ENCODE measurements at places on chromosomes 5 and 9.

DNA sequence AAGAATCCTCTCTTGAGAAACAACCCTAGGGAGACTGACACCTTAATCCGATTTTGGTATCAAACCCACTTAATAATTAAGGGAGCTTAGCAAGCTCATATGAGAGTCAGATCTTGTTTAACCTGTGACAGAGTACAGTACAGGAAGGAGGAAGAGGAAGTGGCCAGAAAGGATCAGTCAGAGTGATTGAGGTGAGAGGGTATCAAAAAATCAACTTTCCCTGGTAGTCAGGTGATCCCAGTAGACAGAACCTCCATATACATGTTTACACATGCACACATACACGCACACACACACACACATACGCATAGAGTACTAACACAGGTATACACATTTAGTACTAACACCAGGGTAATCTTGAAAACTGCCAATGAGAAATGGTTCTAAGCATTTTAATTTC, 56.8 kb downstream of the GLIS3 start:
- DNase-seq: no peak

GRCh38 chr5:96538808-96539250, 105.8 kb upstream of the PCSK1 start:
- no peak for DNase-seq

DNA sequence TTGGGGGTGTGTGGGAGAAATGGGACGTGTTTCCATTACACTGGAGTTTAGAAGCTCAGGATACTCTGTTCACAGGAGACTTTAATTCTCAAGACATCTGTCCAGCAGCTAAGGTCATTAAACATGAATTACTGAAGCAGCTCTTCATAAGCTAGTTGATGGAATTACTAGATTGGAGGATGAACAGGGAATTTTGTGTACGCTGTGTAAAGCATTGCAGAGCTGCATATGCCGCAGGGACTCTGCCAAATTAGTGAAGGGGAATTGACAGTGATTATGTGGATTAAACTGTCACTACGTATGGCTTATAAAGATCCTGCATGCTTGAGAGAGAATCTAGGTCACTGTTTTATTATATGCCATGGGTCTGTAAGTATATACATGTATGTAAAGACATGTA, 177.5 kb upstream of the TBC1D2 start:
- DNase-seq: no peak

DNA sequence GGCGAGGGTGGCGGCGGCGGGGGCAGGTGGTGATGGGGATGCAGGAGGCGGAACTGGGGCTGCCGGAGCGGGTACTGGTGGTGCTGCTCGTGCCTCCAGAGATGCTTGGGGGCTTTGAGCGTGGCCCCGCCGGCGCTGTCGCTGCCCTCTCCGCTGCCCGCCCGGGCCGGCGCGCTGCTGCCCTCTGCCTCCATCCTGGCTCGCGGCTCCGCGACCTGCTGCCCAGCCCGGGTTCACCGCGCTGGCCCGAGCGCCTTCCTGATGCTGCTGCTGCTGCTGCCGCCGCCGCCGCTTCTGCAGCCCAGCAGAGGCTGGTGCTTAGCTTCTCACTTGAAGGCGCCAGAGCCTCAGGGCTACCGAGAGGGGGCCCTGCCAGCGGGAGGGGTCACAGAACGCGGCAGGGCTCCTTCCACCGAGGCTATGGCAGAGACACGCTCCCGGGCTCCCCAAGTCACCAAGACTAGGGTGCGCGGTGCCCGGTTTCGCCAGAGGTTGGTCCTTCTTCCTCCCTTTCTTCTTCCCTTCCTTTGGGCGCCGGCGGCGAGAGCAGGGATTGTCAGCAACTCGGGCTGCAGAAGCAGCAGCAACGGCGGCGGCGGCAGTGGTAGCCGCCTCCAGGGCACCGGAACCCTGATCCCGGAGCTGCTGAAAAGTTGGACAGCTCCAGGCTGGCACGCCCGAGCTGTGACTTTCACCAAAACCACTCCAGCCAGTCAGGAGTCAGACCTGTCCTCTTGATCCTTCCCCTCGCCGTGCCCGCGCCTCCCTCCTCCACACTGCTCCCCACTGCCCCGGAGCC, at the start of gene PDE4D:
Gene PDE4D (minus strand): TSS at position 298 of the 799 bp plus-strand sequence.
- peak; percentile 14 for DNase-seq

GRCh38 chr5:137345396-137345795, 153.7 kb downstream of the SPOCK1 start:
- no peak for DNase-seq

DNA sequence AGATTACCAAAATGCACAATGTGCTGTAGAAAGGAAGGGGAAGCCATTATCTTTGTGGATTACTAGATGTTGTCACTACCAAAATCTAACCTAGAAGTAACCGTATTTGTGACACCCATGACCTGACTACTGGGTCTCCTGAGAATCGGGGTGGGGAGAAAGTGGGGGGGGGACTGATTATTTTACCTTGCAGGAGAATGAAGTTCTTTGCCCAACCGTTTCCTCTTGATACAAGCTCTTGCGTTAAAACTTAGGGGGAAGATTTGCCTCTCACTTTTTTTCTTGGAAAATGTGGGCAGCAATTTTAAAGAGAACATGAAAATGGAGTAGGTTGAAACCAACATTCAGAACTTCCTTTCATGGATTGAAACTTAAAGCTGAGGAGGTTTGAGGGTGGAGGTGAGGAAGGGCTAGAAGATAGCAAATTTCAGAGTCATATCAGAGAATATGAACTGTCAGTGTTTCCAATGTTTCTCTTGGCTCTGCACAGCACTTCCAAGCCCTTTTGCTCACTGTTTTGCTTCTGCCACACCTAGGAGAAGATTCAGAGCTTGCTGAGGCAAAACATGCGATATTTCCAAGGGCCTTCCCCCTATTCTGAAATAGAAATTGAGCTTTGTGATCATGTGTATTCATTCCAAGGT, 280.8 kb downstream of the AOPEP start:
- DNase-seq: no peak

- peak; percentile 45 for DNase-seq
Observed at GRCh38 chr5:149367249-149367971, 9.6 kb downstream of the PCYOX1L start.

GRCh38 chr9:74691058-74691457, 193.9 kb downstream of the RORB start:
- DNase-seq: no peak

GRCh38 chr9:120622790-120623189, 42.8 kb upstream of the CDK5RAP2 start:
- DNase-seq: no peak

GRCh38 chr5:142630927-142631539, 54.9 kb downstream of the FGF1 start:
- DNase-seq: no peak

- DNase-seq: no peak
Observed at GRCh38 chr9:109258481-109259302, 62.2 kb downstream of the EPB41L4B start.

DNA sequence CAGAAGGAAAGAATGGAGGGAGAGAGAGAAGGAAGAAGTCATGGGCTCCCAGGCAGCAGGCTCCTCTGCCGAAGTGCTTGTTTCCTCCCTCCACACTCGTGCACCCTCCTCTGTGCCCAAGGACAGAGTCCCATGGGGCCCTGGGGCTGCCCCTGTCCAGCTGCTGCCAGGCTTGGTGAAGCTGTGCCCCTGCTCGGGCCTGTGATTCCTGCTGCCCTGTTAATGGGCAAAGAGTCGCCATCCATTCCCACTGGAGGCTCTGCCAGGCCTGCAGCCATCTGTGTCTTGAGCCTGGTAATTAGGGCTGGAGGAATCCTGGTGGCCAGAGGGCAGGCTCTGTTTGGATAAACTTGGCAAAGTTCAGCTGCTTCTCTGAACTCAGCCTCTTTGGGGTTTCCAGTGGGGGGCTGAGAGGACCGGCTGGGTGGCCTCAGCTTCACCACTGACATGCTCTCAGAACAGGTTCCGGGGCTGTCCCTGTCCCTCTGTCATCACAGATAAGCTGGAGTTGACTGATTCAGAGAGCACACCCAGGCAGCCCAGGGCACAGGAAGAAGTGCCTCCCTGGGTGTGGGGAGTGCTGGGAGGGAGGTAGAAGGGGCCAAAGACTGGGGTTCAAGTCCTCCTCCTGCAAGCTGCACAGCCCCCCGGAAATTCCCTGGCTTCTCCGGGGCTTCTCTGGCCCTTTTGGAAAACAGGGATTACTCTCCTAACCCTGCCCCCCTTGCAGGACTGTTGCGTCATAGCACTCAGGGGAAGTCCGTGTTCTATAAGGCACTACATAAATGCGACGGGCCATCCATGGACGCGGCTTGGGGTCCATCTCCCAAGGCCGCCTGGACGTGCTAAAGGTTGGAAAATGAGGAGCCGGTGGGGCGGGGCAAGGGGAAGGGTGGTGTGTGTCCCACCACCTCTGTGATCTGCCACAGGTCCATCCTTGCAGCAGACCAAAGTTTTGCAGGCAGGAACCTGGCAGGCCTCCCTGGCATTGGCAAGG, 154.8 kb downstream of the PAX5 start:
- DNase-seq: no peak

DNA sequence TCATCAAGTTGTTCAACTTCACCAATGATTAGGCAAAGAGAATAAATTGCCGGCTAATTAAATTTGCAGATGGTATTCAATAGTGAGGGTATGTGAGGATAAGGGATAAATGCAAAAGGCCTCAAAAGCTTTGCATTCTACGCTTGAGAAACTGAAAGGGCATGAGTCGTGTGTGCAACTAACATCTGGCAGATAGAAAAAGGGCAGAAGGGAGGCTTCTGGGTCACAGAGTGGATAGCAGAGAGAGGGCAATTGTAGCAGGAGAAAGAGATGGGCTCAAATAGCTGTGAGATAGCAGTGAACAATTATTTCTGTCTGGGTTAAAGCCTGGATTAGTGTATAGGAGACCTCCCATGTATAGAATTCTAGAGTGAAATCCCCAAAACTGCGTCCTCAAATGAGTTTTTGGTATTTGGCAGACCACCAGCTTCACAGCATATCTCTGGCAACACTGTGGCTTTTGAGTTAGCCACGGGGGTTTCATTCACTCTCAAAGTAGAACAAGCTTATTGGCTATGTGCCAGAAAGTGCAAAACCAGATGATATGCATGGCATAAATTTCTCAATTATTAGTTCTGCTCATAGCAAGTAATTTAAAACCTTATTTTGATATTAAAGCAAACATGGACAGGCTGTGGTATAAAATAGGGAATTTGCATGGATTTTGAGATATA, 586.3 kb downstream of the BRINP1 start:
- no peak for DNase-seq

- DNase-seq: peak; percentile 37
Observed at GRCh38 chr5:21802869-21803490, 1050.2 kb downstream of the CDH12 start.

- DNase-seq: no peak
Observed at GRCh38 chr9:91730806-91731205, 219.2 kb downstream of the ROR2 start.

GRCh38 chr9:133944746-133945135, 47.4 kb downstream of the VAV2 start:
- no peak for DNase-seq

- no peak for DNase-seq
Observed at GRCh38 chr5:537621-538071, 13.4 kb upstream of the SLC9A3 start.

DNA sequence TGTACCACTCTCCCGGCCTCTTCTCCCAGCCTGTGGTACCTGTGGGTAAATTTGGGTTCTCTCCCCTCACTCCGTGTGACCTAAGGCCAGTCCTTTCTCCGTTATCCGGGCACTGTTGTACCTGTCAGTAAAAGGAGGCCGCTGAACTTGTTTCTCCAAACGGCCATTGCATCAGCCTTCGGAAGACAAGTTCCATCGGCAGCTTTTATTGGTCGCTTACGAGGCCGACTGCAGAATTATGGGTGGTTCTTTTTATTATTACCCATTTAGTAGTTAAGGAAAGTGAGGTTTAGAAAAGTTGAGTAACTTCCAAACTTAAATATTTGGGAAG, 558 bp downstream of the GRPEL2 start:
- DNase-seq: no peak

- no peak for DNase-seq
Observed at GRCh38 chr5:14003936-14004335, 59.4 kb upstream of the DNAH5 start.

GRCh38 chr5:142472306-142472951, 147.6 kb upstream of the SPRY4 start:
- DNase-seq: no peak

DNA sequence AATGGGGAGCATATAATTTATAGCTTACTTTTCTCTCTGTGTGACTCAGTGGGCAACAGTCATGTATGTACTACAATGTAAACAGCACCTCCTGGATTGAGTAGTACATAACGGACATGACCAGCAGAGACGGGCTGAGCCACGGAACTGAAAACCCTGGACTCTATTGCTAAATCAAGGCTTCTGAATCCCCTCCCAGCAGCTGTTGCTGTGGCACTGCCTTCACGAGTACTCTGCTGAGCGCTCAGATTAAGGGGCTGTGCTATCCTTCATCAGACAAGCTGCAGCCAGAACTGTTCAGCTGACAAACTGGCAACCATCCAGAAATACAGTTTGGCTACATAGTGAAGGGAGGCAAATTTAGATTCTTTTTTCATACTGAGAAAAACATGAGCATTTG, 131.3 kb upstream of the CCDC180 start:
- DNase-seq: no peak

GRCh38 chr5:156589946-156590216, 260.2 kb upstream of the PPP1R2B start:
- DNase-seq: peak; percentile 90

DNA sequence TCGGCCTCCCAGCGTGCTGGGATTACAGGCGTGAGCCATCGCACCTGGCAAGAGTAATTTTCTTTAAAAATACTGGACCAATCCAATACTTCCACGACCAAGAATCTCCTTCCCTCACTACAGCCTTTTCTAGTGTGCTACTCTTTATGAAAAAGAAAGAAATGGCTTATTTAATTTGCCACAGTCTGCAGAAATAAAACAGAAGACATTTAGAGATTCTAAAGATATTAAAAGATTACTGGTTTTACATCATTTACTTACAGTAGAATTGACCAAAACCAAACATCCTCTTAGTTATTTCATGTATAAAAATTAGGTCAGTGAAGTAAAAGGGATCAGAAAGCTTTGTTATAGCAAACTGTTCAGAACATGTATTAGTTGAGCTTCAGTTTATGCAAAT, 679.6 kb downstream of the MAT2B start:
- DNase-seq: no peak

DNA sequence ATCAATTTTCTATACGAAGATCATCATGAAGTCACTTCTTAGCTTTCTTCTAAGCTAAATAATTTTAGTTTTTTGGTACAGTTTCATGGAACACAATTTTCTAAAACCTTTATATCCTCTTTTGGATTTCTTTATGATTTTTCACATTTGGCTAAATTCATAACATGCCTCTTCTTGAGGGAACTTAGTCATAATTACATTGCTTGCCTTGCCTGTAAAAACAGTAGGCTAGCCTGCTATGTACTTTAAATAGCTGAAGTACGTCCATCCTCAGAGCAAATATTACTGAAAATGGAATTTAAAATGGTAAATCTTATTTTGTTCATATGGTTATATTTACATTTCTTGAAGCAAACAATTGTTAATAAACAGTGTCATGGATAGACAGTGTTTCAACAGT, 225.0 kb downstream of the VPS13A start:
- no peak for DNase-seq

- no peak for DNase-seq
Observed at GRCh38 chr9:98973576-98973975, 29.9 kb downstream of the COL15A1 start.
